Cerebellar cortex (tissue), 1 donor: ENCODE measurements at places on chromosomes 2 and 18.

DNA sequence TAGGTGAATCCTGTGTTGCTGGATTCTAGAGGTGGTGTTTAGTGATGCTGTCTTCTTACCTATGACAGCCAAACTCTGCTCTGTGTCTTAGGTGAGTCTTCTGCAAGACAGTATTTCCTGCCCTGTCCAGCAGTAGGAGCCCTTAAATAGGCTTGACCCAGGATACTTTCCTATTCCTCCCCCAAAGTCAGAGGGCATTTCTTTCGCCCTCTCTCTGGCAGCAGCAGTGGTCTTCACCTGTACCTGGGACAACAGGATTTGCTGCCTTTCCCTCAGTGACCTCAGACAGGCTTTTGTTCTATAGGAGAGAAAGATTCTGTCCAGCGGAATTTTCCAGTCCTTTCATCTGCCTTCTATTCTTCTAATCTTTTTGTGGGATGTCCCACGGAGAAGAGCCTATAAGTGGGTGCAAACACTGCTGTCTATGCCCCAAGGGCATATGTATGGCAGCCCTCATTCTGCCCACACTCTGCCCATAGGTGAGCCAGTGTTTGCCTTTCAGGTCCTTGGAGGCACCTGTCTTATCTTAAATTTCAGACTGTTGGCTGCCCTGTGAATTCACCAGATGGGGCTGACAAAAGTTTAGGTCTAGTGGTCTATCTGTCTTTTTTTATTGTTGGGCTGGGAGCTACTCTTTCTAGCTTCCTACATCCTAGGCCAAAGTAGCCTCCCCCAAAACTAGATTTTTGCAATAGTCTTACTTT is 177.3 kb upstream of the SPOPL start:
- no peak for DNase-seq

GRCh38 chr2:20501974-20502373 is 55.1 kb downstream of the RHOB start:
- DNase-seq = no peak

GRCh38 chr2:105592288-105592687 is 152.4 kb upstream of the NCK2 start:
- peak; percentile 89 for DNase-seq

DNA sequence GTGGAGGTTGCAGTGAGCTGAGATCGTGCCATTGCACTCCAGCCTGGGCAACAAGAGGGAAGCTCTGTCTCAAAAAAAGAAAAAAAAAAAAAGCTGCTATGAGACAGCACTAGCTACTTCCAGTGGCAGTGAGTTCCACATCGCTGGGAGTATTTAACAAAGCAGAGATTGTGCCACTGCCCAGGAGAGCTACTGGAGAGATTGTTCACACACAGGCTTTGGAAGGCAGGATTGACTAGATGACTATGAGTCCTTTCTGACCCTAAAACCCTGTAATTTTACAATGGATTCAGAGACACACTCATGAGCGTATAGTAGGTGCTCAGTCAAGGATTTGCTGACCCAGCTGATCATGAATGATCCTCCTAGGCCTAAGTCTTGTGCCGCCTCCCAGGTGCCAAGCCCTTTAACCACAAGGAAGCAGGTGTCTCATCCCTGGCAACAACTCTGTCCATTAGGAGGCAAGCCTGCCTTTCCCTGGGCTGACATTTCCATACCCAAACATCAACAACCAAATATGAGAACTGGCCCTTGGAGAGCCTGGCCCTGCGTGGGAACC is 45.0 kb upstream of the ODC1 start:
- no peak for DNase-seq

- peak; percentile 29 for DNase-seq
These were observed 123.4 kb upstream of the EPC2 start for GRCh38 chr2:148521181-148521580.

GRCh38 chr2:217740756-217741155 is 262.0 kb downstream of the TNS1 start:
- DNase-seq = no peak

- no peak for DNase-seq
These were observed 662.6 kb upstream of the FAM98A start for GRCh38 chr2:34261701-34262100.

- no peak for DNase-seq
These were observed 565.6 kb downstream of the TMEM182 start for GRCh38 chr2:103327386-103327785.

- peak; percentile 31 for DNase-seq
These were observed 93.9 kb downstream of the EVA1A start for GRCh38 chr2:75466708-75467311.

DNA sequence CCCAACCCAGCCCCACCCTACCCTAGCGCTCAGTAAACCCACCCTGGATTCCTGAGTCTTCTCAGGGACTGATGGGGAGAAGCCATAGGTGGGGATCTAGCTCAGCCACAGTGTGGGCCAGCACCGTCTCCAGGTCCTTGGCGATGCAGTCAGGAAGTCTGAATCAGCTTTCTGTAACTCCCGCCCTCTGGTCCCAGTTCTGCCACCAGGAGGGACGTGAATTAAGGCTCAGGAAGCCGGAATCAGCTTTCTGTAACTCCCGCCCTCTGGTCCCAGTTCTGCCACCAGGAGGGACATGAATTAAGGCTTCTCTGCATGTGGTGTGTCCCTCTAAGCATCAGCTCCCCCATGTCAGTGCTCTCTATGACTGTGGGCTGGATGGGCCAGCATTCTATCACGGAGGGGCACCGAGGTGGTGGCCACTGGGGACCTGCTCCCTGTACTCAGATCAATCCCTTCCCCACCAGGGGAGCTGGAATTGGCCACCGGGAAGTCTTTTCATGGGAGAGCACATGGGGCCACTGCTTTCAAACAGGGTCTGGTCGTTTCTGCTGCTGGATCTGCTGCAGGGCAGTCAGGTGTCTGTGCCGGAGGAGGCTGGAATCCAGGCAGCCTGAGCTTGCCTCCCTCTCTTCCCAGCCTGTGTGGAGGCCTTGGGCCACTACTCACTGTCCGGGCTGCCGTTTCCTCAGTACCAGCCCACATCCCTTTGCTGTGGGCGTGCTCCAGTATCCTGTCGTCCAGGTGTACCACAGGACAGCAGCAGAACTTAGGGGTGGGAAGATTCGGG is 24.7 kb downstream of the ASB18 start:
- no peak for DNase-seq

DNA sequence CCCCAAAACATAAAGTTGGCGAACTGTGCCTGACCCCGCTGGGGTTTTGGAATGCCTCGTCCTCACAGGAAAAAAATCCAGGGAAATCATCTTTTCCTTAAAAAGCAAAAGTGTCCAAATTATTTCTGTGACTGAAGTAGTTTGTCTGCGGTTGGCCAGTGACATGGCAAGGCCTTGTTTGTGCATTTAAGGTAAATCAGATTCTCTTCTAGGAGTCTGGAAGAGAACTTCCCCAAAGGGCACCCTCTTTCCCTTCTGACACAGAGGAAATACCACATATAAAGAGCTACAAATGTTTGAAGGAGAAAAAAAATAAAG is 737 bp upstream of the CYB5A start:
- peak; percentile 29 for DNase-seq

DNA sequence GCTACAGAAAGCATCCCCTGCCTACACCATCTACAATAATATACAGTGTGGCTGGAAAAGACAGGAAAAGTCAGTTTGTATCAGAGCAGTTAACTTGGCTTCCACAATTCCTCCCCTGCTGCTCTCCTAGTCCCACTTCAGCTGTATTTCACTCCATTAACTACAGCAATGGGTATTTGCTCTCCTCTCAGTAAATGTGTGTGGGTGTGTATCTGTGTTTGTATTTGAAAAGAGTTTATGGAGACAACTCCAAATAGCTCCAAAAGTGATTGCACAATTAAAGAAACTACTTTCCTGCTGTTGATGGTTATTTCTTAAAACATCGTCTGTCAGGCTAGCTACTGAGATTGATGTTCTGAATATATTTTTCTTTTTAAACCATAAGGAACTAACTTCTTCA is 333.7 kb upstream of the FIGN start:
- no peak for DNase-seq

GRCh38 chr18:61856678-61857077 is 36.1 kb downstream of the RNF152 start:
- no peak for DNase-seq

- no peak for DNase-seq
These were observed 348.7 kb upstream of the GALNT5 start for GRCh38 chr2:156908825-156909224.

- no peak for DNase-seq
These were observed 218.2 kb downstream of the RBM43 start for GRCh38 chr2:151043484-151043883.

DNA sequence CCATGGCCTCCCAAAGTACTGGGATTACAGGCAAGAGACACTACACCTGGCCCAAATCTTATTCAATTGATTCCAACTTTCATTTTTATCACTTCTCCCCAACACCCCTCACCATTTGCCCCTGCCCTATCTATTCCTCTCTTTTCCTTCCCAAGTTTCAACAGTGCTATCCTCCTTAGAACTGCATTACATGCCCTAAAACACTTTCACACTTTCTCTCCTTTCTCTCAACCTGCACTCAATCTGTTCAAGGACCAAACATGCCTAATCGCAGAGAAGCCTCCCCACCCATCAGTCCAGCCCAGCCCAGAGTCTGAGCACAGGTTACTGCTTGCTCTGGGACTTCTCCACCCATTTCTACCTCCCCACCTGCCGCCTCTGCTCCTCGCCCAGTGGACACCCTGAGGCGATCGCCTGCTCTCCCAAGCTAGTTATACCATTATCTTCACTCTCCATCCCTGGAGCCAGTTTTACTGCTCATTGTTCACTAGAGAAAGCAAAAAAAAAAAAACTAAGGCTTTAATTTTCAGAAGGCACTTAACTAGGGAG is 23.7 kb upstream of the DSG1 start:
- no peak for DNase-seq

DNA sequence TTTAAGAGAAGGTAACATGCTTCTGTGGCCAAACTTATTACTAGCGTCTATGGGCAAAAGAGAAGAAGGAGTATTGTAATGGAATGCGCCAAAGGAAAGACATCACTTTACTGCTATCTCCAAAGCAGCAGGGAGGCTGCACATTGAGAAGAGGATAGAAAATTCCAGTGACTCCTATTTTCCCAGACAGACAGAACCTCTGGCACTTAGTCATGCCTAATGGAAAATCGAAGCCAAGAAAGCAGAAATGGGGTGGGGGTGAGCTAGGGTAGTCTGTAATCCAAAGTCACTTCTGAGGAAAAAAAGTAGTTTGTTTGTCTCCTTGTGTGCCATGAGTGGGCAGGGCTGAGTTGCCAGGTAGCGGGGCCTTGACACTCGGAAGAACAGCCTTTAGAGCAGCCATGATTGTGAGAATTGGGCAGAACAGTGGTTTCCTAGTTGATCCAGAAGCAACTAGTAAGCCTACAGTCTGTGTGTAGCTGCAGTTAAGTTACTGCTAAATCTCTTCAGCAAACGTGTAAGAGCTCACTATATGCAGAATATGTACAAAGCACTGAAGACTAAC is 79.4 kb upstream of the FOSL2 start:
- DNase-seq = no peak

DNA sequence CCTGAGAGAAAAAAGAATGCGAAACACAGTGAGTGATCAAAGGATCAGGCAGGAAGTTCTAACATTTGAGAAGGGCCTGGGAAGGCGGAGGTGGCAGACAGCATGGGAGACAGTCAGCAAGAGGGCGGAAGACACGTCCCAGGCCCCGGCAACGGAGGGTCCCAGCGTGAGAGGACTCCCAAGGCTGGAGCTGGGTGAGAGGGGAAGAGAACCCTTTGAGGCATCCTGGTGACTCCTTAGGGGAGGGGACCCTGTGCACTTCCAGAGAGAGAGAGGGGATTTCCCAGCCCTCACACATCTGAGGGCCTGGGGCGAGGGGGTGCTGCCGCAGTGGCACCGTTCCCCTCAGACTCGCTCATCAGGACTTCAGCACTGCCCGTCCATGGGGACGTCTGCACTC is 133.4 kb downstream of the RTP5 start:
- no peak for DNase-seq

- DNase-seq = no peak
These were observed 45.6 kb upstream of the GREB1L start for GRCh38 chr18:21196426-21196825.

DNA sequence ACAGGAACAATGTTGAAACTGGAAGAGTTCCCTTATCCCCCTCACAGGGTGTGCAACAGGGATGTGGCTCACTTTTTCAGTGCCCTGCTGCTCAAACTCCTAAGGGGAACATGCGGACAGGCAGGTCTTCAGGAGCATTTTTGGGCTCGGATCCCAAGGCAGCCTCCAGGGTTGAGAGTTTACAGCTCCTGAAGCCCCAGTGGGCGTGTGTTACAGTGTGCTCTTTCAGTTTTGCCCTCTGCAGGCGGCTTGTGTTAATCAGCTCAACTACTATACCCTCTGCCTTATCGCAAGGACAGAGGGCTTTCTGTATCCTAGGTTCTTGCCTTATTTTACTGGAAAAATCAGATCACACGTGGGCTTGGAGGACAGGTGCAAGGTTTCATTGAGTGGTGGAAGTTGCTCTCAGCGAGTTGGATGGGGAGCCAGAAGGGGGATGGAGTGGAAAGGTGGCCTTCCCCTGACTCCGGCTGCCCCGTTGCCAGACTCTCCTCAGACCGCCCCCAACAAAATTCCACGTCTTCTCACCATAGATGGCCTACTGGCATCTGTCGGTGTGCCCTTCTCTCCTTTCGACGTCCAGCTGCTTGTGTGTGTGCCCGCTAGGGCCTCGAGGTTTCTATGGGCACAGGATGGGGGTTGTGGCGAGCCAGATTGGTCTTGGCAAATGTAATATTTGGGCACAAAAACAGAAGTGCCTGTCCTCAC is 541.9 kb downstream of the TMX3 start:
- DNase-seq = no peak

DNA sequence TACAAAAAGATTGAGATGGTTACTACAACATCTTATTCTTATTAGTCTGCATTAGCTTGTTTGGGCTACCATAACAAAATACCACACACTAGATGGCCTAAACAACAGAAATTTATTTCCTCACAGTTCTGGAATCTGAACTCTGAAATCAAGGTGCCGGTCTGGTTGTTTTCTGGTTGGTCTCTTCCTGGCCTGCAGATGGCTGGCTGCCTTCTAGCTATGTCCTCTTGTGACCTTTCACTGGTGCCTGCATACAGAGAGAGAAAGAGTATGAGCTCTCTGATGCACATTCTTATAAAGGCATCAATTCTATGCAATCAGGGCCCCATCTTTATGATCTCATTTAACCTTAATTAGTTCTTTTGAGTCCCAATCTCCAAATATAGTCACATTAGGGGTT is 696.5 kb downstream of the TDRD15 start:
- DNase-seq = no peak

GRCh38 chr2:196076778-196077568 is 8.3 kb upstream of the DNAH7 start:
- DNase-seq = no peak

DNA sequence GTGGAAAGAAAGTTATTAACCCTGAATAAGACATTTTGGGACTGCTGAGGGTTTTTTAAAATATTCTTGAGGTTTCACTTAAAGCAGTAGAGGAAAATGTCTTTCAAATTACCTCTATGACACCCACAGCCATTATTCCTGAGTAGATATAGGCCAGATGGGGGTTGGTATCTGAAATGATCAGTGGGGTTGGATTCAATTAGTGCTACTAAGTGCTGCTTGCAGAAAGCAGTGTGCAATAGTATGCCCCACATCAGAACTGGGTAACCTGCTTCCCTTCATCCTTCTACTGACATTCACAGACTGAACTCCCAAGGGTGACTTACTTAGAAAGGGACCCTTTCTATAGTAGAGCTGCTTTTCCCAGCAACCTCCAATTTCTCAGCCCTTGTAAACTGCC is 7.3 kb upstream of the ETAA1 start:
- DNase-seq = no peak
